MCF 10A (cell line): ENCODE measurements at places on chromosomes 13 and 19. TPM values are rescaled to one million over a fixed set of nuclear protein-coding genes. Genes with fewer than 3 reads are reported as not detected.

DNA sequence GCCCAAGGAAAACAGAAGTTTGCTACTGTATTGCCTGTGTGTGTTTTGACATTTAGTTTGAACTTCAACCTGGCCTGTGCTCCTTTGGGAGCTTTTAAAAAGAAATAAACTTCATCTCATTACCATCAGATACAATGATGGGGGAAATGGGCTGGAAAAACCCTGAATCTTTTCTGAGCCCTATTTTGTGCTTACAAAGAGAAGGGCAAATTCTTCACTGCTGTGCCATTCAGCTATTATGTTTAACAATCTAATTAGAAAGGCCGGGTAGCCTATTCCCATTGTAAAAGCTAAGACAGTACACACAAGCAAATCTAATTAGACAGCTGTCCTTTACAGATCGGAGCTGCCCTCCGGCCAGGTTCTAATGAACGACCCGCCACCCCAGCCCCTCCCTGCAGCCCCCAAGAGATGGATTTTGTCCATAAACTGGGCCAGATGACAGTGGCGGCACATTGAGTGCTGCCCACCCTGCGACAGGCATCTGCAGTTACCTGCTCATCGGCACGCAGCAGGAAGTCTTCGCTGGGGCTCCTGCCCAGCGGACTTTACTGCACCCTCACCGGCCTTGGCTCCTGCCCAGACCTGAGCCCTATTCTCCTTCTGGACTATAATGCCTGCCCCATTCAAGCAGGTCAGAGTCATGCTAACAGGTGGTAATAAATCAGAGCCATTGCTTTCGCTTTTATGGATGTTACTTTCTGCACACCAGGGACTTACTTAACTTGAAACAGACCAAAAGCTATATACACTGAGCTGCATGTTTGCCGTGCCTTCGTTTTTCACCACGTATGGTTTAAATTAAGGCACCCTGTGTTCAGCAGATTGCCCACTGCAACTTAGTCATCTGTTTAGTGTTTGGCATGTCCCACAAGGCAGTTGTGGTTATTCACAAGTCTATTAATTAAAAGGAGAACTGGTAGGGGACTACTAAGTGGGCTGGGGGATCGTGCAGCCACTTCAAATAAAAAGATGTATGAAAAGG is 549.6 kb downstream of the FGF9 start:
- H3K4me3 ChIP-seq, result no peak overlapping the region
- H3K4me1 ChIP-seq, result peaks cover 9% of the 10 kb centered on the region
- no peaks in the 10 kb centered on the region for H3K36me3 ChIP-seq
- H3K27ac ChIP-seq, result no peak overlapping the region
- no peak for DNase-seq

The CYSLTR2 gene
- total RNA-seq, result not detected in 2 replicates

DNA sequence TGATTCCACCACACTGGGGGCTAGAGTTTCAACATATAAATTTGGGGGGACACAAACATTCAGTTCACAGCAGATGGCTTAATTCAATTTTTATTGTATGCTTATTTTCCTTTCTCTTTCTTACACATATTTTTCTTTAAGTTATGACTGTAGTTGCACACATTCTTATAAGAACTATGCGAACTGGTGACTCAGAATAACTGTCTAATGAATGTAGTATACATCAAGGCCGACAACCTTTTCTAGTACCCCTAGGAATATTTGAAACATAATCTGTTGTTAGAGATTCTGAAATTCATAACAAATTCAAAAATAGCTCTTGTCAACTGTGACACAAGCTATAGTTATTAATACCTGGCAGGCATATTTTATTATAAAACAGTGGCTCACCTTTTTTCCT is 695.6 kb downstream of the PCDH9 start:
- no peaks in the 10 kb centered on the region for H3K36me3 ChIP-seq
- no peak for DNase-seq
- no peaks in the 10 kb centered on the region for H3K27me3 ChIP-seq
- no peaks in the 10 kb centered on the region for H3K4me1 ChIP-seq

DNA sequence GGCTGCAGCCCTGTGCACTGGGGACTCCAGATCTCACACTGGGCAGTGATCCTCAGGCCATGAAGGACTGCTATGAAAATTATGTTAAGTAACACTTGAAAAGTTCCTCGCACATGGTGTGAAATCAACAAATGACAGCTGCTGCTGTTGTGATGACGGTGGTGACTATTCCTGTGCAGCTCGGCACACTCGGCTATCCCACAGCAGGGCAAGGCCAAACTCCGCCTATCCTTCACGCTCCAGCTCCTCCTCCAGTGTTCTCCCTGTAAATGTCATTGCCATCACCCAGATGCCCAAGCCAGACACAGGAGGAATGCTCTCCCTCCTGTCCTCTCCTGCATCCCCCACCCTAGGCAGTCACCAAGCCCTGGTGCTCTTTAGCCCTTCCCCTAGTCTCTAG is 31.3 kb downstream of the GRIK5 start:
- H3K36me3 ChIP-seq, result peaks cover 6% of the 10 kb centered on the region
- no peaks in the 10 kb centered on the region for H3K27me3 ChIP-seq
- no peak for DNase-seq
- H3K4me1 ChIP-seq, result no peaks in the 10 kb centered on the region
- no peak overlapping the region for H3K27ac ChIP-seq

The PLIN5 gene
- not detected in 2 replicates for total RNA-seq

DNA sequence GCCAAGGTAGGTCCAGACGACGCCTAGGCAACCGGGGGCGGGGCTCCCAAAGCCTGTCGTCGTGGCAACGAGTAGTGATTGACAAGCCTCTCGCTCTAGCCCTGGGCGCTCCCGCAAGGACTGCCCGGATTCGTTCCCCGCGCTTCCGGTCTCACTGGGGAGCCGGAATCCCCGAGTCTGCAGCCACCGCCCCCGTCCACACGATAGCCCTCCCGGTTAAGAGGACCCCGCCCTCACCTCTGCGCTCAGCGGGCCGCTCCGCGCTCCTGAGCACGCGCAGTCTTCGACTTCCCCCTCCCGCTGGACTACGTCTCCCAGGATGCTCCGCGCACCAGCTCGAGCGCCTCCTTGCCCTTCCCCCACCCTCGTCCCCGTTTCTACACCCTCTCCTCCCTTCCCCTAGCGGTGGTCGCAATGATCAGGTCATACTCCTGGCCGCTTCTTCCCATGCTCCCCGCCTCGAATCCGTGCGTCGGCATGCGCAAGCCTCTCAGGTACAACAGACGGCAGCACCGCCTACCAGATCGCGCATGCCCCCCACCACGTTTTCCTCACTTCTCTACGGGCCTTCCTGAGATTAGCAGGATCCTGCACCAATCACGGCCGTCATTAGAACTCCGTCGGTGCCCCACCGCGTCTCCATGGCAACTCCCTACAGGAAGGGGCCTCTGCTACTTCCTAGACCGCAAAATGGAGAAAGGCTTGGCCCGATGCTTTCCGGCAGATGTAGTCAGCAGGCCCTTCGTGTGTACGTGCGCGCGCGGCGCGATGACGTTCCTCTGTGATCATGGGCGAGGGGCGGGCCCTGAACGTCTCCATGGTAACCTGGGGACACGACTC is at the start of gene MZF1:
Gene MZF1, minus strand, starts transcription at position 518 of the 840 bp plus-strand sequence. CDS start 1,946 bp downstream, outside the sequence.
- no peaks in the 10 kb centered on the region for H3K27me3 ChIP-seq
- H3K36me3 ChIP-seq, result peaks cover 24% of the 10 kb centered on the region
- DNase-seq, result peak; percentile 100
- peak within 1 kb of the TSS; percentile 89 for H3K4me3 ChIP-seq
- peak within 1 kb of the TSS; percentile 98 for H3K27ac ChIP-seq
- peaks cover 23% of the 10 kb centered on the region for H3K4me1 ChIP-seq

DNA sequence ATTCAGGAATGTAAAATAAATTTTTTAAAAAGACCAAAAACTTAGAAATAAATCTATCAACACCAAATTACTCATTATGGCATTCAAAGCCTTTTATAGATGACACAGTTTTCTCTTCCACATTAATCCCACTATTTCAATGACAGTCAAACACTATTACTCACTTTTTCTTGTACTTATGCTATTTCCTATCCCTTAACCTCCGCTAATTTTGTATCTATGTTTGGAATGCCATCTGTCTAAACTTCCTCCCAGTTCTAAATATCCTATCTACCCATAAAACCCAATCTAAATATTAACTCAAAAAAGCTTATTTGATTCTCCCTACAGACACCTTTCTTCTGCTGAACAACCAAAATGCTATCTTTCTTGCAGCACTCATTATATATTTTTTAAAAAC is 203.5 kb downstream of the ENOX1 start:
- DNase-seq, result no peak
- no peaks in the 10 kb centered on the region for H3K4me1 ChIP-seq
- H3K4me3 ChIP-seq, result no peak overlapping the region
- H3K27me3 ChIP-seq, result no peaks in the 10 kb centered on the region
- no peaks in the 10 kb centered on the region for H3K36me3 ChIP-seq
- no peak overlapping the region for H3K27ac ChIP-seq

DNA sequence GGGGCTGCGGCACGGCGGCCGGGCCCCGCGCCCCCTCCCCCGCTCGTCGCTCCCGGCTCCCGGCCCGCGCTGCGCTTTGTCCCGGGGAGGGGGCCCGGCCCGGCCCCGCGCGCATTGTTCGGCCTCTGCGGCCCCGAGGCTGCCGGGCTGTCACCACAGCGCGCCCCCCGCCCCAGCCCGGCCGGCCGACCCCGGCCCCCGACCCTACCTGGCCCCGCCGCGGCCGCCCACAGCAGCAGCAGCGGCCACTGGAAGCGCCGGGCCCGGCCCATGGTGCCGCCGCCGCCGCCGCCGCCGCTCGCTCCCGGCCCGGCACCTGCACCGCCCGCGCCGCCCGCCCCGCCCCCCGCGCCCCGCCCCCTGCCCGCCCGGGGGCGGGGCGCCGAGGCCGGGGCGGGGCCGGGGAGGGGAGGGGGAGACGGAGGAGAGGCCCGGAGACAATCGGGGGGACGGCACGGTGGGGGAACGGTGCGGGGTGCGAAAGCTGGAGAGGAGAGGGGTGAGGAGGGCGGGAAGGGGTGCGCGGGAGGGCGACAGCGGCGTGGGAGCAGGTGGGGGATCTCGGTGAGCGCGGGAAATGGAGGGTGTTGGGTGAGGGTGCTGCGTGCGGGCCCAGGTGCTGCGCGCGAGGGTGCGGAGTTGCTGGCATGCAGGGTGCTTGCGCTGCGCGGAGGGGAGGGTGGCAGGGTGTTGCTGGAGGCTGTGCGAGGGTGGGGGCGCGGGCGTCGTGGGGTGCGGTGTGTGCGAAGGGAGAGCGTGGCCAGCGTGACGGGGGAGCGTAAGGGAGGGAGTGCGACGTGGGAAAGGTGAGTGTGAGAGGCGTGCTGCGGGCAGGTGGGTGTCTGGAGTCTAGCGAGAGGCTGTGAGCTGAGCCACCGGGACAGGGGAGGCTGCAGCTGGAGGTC is at the start of gene CADM4:
Gene CADM4, minus strand, starts transcription at position 332 of the 905 bp plus-strand sequence. Its CDS starts 60 bp downstream, at position 272.
- peak within 1 kb of the TSS; percentile 84 for H3K4me3 ChIP-seq
- no peak for DNase-seq
- peaks cover 21% of the 10 kb centered on the region for H3K4me1 ChIP-seq
- H3K36me3 ChIP-seq, result no peaks in the 10 kb centered on the region
- H3K27ac ChIP-seq, result peak within 1 kb of the TSS; percentile 52
- peaks cover 36% of the 10 kb centered on the region for H3K27me3 ChIP-seq

The KLK8 gene
- total RNA-seq, result not detected in 2 replicates

- peaks cover 78% of the 10 kb centered on the region for H3K36me3 ChIP-seq
- peak overlapping the region; percentile 60 for H3K27ac ChIP-seq
- H3K4me1 ChIP-seq, result peaks cover 9% of the 10 kb centered on the region
- H3K27me3 ChIP-seq, result no peaks in the 10 kb centered on the region
- DNase-seq, result no peak
- H3K4me3 ChIP-seq, result no peak overlapping the region
Measured at GRCh38 chr19:48454150-48454730, 1.1 kb upstream of the KCNJ14 start.

The SPRY2 gene
- 41.2 and 46.4 TPM in 2 replicates for total RNA-seq

- no peaks in the 10 kb centered on the region for H3K27me3 ChIP-seq
- H3K4me3 ChIP-seq, result no peak overlapping the region
- peak overlapping the region; percentile 99 for H3K27ac ChIP-seq
Measured at GRCh38 chr19:47106821-47107201, 6.8 kb downstream of the ZC3H4 start.

The PGPEP1 gene
- total RNA-seq, result 6.5 and 11.9 TPM in 2 replicates

The CACNG8 gene
- total RNA-seq, result 0.16 TPM in 1 of 2 replicates, not detected in the other

DNA sequence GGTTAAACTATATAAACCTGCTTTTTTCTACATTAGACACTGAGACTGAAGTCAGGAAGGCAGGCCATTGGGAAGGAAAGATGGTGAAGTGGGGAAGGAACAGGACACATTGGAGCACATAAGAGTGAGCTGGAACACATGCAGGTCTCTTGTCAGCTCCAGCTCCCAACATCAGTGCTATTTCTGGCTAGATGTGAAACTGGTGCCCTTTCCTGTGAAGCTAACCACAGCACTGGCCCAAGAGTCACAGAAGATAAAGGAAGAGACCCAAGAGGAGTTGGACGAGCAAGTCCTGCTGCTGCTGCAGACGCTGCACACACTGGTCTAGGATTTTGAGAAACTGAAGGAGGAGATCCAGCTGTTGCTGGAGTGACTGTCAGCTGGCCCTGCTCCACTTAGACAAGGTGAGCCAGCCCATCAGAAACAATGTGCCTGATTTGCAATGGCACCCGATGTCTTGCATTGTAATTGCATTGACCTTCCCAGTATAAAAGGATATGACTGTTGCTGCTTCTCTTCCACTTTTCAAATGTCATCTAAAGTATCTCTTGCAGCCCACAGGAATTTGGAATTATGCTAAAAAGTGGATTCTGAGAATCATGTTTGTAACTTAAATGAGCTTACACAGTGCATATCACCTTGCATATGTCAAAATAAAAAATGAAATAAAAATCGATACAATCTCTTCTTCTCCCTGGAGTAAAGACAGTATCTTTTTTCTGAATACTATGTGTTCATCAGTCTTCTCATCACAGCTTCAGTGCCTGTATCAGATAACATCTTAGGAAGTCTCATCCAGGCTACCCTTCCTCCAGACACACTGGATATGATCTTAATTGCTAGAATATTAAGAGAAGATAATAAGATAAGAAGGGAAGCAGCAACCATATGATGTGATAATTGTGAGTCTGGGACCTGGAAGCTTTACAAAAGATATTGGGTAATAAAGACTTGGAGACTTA is 230.7 kb upstream of the SPRY2 start:
- H3K27ac ChIP-seq, result no peak overlapping the region
- no peaks in the 10 kb centered on the region for H3K27me3 ChIP-seq
- H3K4me1 ChIP-seq, result peaks cover 12% of the 10 kb centered on the region

The SMIM24 gene
- total RNA-seq, result not detected in 2 replicates

DNA sequence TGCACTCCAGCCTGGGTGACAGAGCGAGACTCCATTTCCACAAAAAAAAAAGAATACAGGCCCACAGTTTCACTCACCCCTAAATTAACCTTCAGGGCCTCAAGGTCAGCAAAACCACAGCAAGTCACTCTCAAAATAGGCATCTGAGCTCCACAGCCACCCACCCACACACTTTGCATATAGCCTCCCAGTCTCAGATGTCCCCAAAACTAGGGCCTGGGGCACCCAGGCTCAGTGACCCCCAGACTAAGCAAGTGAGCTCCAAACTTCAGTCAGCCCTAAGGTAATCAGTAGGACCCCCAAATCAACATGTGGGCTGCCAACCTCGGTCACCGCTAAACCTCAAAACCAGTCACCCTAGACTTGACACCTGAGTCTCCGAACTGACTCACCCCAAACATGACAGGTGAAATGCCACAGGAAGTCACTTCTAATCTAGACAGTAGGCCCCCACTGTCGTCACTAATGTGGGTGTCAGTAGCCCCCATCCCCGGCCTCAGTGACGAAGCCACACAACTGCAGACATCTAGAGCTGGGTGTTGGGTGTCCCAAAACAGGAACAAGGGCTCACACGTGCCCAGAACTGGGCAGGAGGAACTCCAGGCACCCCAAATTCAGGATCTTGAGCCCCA is 13.9 kb downstream of the RABAC1 start:
- no peak overlapping the region for H3K4me3 ChIP-seq
- no peak overlapping the region for H3K27ac ChIP-seq
- no peaks in the 10 kb centered on the region for H3K36me3 ChIP-seq
- H3K4me1 ChIP-seq, result no peaks in the 10 kb centered on the region
- peaks cover 8% of the 10 kb centered on the region for H3K27me3 ChIP-seq
